ENCODE measurements at places on chromosomes 2 and 18.

DNA sequence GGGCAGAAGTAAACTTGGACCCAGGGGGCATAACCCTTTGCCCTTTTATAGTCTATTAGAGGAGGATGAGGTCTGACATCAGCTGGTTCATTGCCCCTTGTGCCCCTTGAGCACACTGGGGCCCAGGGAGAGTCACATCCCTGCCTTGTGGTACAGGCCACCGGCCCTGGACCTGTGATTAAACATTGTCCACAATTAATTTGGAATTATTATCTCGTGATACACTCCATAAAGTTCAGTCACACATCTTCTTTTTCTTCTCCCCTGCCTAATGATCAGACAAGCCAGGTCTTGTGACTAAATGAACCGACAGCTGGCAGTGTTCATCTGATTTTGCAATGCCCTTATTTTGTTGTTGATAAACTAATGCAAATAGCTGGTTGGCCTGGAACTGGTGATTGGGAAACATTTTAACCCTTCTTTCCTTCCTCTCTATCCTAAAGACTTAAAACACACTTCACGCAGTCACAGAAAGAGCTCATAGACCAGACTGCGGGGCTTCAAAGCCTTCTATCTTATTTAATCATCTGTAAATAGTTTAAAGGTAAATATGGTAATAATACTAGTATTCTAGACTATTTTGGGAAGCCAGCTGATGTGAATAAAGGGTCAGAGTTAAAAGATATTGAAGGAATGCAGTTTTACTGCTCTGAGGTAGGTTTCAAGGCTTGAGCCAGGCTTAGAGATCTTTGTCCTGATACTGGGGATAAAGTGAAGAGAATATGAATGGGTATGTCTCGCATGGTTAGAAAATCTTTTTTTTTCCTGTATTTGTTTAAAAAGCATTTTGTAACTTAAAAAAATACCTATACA lies 13.4 kb downstream of the IL1R1 start:
- DNase-seq: no peak

GRCh38 chr2:208708486-208708885 lies 301.9 kb downstream of the PTH2R start:
- DNase-seq: no peak

- DNase-seq: no peak
These were observed 1.4 kb downstream of the LAMA1 start for GRCh38 chr18:7116001-7116730.

DNA sequence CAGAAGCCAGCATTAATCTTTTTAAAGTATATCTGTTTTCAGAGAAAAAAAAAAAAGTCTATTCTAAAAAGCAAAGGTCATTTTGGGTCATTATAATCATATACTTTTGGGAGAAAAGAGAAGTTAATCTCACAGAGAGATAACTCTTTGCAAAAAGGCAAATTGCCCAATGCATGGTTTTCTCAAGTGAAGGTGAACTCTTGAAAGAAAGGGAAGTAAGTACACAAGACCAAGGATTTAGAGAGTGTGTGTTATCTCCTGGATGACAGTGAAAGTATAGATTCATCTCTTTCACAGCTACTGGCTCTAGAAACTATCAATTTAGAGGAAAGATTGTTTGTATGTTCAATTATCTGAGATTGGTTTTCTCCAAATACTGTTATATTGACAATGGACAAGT lies 151.4 kb downstream of the CD8B2 start:
- no peak for DNase-seq

DNA sequence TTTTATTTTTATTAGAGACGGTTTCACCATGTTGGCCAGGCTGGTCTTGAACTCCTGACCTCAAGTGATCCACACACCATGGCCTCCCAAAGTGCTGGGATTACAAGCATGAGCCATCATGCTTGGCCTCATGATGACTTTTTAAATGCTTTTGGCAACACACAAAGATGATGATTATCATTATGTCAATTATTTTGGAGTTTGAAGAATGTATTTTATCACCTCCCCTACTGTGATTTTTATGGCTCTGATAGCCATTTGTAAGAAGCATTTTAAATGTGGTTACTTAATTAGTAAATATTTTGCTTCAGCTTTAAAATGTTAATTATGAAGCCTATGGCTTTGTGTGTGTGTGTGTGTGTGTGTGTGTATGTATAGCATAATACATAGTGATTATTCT lies 45.1 kb upstream of the RAB27B start:
- DNase-seq: no peak

Data from esophagus squamous epithelium (tissue), 5 donors.